Keratinocyte (primary cell): ENCODE measurements at places on chromosomes 12 and 14.

GRCh38 chr12:87112571-87113345, 856.6 kb upstream of the MGAT4C start:
- DNase-seq, result no peak

DNA sequence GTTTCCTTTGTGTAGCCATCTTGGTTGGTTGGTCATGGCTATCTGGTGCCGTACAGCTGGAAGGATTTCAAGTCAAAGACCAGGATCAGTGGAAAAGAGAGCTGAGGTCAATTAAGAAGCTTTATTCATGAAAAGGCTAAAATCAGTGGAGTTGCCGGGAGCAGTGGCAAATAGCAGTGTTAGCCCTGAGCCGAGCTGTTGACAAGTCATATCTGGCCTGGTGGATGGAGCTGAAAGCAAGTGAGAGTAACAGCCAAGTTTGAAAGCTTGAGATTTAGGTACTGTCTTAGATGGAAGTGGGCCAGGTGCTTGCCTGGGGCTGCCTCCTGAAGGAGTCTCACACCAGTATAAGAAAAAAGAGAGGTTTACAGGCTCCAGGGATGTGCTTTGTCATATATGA, 9.0 kb downstream of the BATF start:
- no peak for DNase-seq

GRCh38 chr12:65539023-65539422, 260.5 kb downstream of the MSRB3 start:
- no peak for DNase-seq

- no peak for DNase-seq
Measured at GRCh38 chr12:3042394-3042793, 34.8 kb upstream of the TSPAN9 start.

- no peak for DNase-seq
Measured at GRCh38 chr14:58861586-58861985, 223.8 kb downstream of the DACT1 start.

DNA sequence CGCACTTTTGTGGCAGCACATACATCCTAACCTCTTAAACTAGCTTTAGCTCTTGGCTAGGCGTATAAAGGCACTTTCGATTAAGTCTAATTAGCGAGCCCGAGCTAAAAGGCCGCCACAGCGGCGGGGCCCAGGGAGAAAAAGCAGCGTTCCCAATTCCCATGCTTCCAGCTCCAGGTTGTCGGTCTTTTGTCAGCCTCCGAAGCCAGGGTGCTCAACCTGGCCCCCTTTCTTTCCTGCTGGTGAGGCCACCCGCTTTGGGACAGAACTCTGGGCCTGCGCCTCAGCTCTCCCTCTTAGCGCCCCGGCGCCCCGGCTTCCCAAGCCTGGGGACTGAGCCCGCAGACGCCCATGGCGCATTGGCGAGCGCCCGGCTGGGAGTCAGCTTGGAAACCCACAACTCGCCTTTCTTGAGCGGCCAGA, 33.3 kb upstream of the TBX5 start:
- no peak for DNase-seq

- DNase-seq, result no peak
Measured at GRCh38 chr14:46550836-46551235, 100.7 kb downstream of the RPL10L start.

DNA sequence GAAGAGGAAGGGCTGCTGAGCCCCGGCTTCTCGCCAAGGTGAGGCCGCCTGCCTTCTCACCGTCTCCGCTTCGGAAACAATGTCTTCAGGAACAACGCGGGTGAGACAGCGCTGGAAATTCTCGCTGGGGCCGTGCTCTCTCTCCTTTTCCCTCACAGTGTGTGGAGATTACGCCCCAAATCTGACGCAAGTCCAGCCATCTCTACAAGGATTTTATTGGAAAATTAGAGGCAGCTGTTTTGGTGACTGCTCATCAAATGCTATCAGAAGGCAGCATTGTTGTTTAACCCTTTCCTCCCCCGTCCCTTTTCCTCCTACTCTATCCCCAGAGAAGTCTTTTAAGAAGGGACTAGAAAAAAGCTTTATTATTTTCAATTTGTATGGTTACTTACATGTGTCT, 53.5 kb downstream of the PIWIL1 start:
- DNase-seq, result no peak

DNA sequence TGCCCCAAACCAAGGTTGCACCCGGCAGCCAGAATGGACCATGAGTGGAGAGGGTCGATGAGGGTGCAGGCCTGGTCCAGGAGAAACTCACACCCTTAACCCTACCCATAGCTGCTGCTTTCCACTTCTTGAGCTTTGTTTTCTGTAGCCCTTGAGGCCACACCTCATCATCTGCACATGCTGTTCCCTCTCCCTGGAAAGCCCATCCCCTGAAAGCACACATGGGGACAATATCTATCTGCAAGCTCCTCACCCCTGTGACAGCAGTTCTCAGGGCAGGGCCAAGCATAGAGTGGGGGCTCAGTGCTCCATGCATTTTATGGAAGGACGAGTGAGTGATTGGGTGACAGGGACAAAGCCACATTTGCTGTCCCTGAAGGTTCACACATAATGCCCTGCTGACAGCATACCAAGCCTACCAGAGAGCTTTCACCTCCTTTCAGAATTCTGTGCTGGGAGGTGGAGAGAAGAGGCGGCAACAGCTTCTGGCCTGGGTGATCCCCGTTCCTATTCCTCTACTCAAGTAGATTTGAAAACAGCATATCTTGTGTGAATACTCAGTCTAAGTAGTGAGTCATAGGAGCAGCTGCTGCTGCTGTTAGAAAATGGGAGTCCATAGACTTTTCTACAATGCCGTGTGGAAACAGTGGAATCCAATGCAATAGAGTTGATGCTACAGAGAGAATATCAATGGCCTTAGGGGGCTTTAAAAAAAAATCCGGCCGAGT, 44.6 kb downstream of the SRGAP1 start:
- DNase-seq, result no peak

GRCh38 chr12:75812271-75813018, 219.1 kb downstream of the PHLDA1 start:
- DNase-seq, result no peak

GRCh38 chr12:116784238-116784612, 46.1 kb downstream of the RNFT2 start:
- DNase-seq, result no peak

GRCh38 chr12:2408262-2408661, 355.5 kb downstream of the CACNA1C start:
- DNase-seq, result no peak

DNA sequence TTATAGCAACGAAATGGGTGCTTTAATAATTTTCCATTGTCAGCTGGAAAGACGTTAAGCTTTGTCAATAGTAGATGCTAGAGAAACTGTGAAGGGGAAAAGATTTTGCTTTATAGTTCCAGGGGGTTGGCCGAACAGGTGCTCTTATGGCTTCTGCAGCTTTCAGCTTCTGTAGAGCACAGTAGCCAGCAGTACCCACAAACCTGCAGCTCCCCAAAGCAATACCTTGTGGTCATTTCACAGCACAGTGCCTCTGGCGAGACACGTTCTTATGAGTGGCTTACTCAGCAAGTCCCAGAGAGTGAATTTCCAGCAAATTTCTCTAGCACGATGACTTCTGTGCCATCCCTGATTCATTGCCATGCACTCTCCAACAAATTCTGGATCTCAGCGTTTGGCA, 416.3 kb upstream of the ATP2B1 start:
- DNase-seq, result no peak

DNA sequence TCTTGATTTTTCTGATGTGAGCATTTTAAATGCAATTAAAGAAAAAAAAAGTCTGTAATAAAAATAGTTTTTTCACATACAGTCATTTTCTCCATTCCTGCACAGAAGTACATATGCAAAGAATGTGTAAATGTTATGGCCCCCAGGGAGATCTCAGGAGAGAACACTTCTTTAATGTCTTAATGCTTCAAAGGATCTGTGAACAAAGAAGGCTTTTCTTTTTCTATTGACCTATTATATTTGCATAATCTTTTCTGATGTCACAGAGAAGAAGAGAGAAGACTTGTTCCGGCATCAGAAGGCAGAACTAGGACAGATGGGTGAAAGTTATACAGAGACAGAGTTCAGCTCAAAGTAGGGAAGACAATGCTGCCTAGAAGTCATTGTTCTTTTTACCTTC, 413.5 kb upstream of the STXBP6 start:
- no peak for DNase-seq

GRCh38 chr14:68223631-68224030, 404.1 kb downstream of the RAD51B start:
- no peak for DNase-seq

- DNase-seq, result no peak
Measured at GRCh38 chr12:99977550-99977949, 7.2 kb downstream of the ANKS1B start.

- DNase-seq, result no peak
Measured at GRCh38 chr14:100122481-100123223, 36.8 kb downstream of the DEGS2 start.

DNA sequence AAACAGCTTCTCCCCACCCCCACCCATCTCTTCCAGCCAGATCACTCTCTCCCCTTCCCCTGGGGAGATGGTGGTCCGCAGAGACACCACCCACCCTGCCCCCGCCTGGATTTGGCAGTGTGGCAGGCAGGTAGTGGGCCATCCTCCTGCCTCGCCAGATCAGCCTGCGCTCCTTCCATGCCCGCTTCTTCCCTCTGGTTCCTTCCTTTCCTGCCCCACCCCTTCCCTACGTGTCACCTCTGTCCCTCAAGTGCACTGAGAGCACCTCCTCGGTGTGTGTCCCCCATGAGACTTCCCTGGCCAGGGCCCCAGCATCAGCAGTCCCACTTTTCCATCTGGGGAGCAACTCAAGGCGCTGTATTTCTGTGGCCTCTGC, 632 bp downstream of the NYNRIN start:
- no peak for DNase-seq

DNA sequence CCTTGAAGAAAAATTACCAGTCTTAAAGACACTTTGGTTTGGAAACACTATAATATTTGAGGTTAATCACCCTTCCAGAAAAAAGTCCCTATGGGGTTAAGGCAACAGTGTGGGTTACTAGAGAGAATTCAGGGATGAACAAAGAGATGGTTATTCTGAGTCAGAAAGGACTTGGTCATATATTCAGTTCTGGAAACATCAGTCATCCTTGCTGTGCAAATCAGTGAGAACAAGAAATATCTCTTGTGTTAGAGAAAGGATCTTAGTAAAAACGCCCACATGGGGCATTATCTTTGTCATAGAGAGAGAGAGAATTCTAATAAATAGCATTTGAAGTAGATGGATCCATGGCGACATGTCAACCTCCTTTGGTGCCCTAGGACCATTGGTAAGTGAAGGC, 59.4 kb upstream of the E2F7 start:
- DNase-seq, result no peak

DNA sequence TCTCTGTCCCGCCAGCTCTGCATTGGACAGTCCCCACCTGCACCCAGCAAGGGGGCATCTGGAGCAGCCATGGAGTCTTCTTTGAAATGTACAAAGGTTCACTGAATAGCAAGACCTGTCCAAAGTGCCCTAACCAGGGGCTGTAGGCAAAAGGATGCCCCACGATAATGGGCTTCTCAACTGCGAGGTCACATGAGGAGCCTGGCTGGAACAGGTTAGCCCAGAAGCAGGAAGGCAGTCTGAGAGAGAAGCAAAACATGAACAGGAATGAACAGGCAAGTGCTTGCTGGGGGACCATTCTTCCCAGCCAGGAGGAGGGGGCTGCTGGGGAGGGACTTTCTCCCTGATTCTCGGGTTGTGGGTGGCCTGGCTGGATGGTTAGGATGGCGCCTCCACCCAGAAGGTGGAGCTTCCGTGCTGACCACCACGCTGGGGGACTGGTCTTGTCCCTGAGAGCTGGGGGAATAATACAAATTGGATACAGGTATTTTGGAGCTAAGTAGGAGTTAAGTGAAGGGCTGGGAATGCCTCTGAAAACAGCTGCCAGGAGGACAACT, 7.1 kb downstream of the KRT85 start:
- DNase-seq, result no peak
